Activated CD8-positive, alpha-beta T cell treated with anti-CD3 and anti-CD28 coated beads, Interleukin-2, amount 10 ng/mL, durations not matched to agents 7 days and 5 days (primary cell): ENCODE measurements at places on chromosomes 5 and 9.

- peak; percentile 81 for DNase-seq
Measured at GRCh38 chr5:138668451-138669380, 84.5 kb upstream of the CTNNA1 start.

DNA sequence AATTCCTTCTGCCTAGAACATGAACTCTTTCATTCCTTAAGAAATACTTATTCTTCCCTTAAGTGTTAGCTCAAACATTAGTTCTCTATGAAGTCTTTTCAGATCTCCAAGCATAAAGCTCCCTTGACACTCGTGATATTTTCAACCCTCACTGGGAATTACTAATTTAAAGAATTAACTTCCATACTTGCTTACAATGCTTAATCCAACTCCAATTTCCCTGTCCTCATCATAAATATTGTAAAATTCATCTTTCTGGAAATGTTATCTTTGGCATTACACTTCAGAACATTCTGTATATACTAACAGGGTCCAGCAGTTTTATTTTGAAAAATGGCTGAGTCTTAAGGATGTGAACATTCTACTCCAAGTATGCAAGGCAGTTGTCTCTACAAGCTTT is 7.2 kb downstream of the STARD4 start:
- no peak for DNase-seq

- DNase-seq = no peak
Measured at GRCh38 chr9:94823710-94824109, 97.2 kb downstream of the AOPEP start.

DNA sequence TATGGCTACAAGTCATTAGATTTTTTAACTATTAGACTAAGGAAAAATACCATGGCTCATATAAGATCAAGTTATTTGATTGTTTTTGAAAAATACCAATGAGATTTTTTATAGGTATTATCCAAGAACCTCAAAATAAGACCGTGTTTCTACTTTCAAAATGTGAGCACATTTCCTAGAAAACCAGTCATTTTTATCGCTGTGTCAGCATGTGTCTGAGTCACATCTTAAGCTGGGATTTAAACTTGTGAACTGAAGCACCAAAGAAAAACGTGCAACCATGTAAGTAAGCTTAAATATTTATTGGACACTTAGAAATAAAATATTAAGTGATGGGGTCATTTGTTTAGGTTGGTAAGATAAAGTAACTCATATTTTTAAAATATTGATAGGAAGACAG is 1676.0 kb upstream of the NUDT12 start:
- no peak for DNase-seq

- DNase-seq = no peak
Measured at GRCh38 chr9:9045072-9045471, 1245.5 kb upstream of the DMAC1 start.

DNA sequence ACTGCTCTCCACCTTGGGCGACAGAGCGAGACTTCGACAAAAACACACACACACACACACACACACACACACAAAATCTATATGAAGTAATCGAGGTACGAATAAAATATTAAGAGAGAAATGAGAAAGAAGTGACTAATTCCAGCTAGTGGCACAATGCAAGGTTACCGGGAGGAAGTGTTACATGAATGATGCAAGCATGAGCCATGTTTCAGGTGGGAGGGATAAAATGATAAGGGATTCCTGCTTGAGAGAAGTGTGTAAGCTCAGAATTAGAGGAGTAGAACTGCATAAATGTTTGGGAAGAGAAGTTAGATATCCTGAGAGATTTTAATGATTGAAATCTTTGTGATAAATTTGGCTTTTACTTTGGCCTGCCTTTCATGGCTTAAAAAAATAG is 18.8 kb downstream of the HAPLN1 start:
- DNase-seq = no peak

DNA sequence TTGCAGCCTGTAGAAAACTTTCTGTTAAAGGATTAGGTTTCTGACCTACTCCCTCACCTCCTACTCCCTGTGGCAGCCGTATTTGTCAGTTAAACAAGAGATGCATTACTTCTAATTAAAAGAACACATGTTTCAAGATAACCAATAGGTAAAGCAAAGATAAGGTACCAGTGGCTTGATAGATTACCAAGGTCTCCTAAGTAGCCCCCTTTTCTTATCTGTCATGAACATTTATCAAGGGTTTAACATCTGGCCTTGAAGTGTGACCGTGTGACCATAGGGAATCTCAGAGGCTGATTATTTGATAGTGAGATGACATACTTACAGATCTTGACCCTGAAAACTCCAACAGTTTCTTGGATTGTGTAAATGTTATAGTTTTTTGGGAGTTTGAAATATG is 764.0 kb upstream of the EDIL3 start:
- DNase-seq = no peak

GRCh38 chr9:93681269-93682154 is 105.1 kb downstream of the PHF2 start:
- DNase-seq = peak; percentile 13

- no peak for DNase-seq
Measured at GRCh38 chr5:116557669-116558271, 16.9 kb downstream of the SEMA6A start.

DNA sequence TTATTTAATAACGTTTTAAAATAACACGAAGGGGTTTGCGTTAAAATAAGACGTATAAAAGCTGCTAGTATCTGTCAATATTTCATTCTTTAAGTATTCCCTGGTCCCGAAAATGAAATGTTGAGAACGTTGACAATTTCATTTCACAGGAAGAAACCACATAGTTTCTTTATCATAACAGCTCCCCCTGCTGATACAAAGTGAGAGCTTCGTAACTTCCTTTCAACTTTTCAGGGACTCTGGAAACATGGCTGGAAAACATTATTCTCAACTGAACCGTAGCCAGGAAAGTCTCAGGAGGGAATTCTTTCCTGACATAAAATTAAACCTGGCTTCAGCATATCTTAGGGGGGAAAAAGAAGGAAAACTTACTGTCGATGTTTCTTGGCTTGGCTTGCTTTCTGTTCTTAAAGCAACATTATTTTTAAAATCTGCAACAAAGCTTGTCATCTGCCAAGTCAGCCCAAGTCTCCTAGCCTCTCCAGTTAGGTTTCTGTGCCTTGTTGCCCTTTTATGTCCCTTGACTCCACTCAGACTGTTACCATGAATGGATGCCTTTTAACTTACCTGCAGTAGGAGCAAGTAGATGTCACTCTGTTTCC is 122.9 kb upstream of the DAB2 start:
- peak; percentile 34 for DNase-seq

- no peak for DNase-seq
Measured at GRCh38 chr9:117705386-117705785, 1.2 kb downstream of the TLR4 start.

DNA sequence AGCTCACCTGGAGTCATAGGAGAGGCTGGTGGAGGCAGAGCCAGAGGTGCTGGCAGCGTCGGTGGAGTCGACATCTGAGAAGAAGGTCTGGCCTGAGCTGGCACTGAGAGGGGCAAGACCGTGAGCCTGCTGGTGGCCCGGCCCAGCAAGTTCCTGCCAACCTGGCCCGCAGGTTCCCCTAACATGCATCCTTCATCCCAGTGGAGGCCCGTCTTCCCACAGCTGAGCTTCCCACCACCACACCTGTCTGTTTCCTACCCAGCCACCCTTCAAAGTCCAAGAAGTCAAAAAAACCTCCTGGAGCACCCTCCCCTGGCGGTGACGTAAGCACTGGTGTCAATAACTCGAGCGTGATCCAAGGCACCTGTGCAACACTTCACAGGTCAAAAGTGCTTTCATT is 16.9 kb downstream of the PHF19 start:
- no peak for DNase-seq

- DNase-seq = no peak
Measured at GRCh38 chr5:179194201-179194910, 134.2 kb downstream of the ZNF354C start.

DNA sequence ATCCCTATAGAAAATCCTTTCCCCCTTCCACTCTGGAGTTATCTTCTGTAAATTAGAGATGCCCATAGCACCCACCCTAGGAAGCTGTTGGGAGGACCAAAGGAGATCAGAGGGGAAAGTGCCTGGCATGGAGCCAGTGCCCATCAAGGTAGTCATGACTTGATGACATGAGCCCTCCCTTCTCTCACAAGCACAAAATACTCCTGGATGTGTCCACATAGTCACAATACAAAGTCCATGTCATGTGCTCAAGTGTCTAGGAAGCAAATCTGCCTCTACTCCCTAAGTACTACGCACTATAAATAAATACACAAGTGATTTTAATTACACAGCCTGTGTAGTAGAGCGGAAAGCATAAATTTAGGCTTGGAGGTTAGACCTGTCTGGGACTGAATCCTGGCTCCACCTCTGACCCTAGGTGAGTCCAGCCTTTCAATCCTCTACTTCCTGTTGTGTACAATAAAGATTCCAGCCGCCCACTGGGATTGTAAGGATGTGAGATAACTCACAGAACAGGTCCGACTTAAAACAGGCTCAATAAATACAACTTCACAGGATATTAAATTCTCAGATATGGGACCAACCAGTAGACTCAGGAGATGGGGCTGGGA is 30.6 kb downstream of the TTC39B start:
- DNase-seq = no peak

GRCh38 chr9:113522858-113523257 is 59.3 kb downstream of the RGS3 start:
- no peak for DNase-seq

DNA sequence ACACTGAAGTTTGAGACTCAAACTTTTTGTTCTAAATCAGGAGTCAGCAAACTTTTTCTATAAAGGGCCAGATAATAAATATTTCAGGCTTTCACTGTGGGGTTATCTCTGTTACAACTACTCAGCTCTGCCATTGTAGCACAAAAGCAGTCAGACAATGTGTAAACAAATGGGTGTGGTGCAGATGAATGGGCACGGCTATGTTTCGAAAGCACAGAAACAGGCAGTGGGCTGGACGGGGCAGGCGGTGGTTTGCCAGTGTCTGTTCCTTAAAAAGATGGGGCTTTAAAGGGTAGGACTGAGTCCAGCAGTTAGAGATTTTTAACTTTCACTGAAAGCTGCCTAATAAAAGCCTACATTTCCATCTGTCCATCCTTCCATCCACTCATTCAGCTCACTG is 48.9 kb downstream of the PFDN1 start:
- no peak for DNase-seq

GRCh38 chr9:73579823-73580222 is 428.2 kb downstream of the ANXA1 start:
- no peak for DNase-seq

GRCh38 chr5:6243706-6244338 is 134.5 kb downstream of the MED10 start:
- DNase-seq = no peak

GRCh38 chr9:96293498-96294158 is 8.3 kb downstream of the HSD17B3 start:
- no peak for DNase-seq

DNA sequence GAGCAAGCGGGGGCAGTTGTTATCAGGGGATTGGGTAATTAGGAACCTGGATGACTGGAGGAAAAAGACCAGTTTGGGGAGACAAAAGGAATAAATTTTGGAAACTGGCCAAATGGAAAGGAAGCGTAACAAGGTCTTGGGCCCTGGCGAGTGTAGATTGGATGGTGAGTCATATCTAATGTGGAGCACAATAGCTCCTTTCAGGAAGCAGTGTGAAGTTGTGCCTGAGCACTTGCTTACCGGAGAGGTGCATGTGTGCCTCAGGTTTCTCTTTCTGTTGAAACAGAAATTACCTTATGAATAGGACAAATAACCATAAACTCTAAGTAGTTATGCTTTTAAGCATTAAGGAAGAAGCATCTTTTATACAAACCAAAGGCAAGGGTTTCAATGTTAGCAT is 176.4 kb downstream of the KIF4B start:
- DNase-seq = no peak

GRCh38 chr5:91271999-91272398 is 111.1 kb downstream of the ARRDC3 start:
- DNase-seq = no peak

DNA sequence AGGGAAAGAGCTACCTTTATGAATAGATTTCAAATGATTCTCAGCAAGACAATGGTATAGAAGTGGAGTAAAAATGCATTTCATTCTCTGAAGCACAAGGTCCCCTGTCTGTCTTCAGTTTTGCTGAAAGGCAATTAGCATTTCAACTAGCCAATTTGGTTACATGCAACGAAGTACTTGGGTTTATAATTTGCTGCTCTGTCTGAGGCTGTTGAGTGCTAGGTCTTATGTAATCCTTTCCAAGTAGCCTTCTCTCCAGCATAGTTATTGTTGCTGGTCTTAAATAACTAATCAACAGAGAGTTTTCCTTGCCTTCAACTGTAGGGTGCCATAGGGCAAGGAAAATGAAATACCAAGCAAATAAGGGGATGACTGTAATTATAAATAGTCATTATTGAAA is 4.5 kb downstream of the ADGRV1 start:
- no peak for DNase-seq

GRCh38 chr9:119441338-119441737 is 72.1 kb upstream of the BRINP1 start:
- DNase-seq = no peak

DNA sequence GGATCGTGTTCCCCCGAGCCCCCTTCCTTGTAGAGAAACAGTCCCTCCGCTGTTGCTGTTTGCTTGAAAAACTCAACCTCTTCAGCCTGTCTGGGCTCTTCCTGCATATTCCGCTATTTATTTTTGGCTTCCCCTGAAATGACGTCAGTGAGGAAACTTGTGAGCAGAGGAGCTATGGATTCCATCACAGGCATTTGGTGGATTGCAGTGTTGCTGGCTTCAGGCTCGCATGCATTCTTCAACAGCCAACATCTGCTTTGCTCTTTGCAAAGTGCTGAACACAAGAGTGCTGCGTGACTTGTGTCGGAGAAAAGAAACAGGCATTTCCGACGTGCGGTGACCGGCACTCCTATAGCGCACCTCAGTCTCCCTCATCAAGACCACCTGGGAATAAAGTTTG is 232.7 kb downstream of the RFK start:
- no peak for DNase-seq

- DNase-seq = no peak
Measured at GRCh38 chr5:146342882-146343865, 4.5 kb downstream of the POU4F3 start.

DNA sequence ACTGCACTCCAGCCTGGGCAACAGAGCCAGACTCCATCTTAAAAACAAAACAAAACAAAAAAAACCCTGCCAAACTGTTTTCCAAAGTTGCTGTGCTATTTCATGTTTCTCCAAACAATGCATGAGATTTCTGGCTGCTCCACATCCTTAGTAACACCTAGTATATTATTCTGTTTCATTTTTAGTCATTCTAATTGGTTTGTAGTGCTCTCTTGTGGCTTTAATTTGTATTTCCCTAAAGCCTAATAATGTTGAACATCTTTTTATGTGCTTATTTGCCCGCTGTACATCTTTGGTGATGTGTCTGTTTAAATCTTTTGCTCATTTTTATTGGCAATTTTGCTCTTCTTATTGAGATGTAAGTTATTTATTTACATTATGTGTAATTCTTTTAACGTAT is 18.4 kb upstream of the TTC1 start:
- DNase-seq = no peak

GRCh38 chr5:116320486-116320885 is 235.7 kb downstream of the COMMD10 start:
- DNase-seq = no peak

- DNase-seq = peak; percentile 64
Measured at GRCh38 chr9:131278702-131279111, 2.4 kb upstream of the FAM78A start.

- DNase-seq = no peak
Measured at GRCh38 chr5:35194635-35195471, 35.4 kb downstream of the PRLR start.

- DNase-seq = no peak
Measured at GRCh38 chr5:168169791-168170190, 121.7 kb upstream of the WWC1 start.

- DNase-seq = peak; percentile 33
Measured at GRCh38 chr9:101311758-101312420, 72.9 kb downstream of the BAAT start.
